ENCODE measurements at places on chromosomes 16 and 17.
A peak's percentile ranks its signal among the peaks of the same experiment; 100 is the strongest.

DNA sequence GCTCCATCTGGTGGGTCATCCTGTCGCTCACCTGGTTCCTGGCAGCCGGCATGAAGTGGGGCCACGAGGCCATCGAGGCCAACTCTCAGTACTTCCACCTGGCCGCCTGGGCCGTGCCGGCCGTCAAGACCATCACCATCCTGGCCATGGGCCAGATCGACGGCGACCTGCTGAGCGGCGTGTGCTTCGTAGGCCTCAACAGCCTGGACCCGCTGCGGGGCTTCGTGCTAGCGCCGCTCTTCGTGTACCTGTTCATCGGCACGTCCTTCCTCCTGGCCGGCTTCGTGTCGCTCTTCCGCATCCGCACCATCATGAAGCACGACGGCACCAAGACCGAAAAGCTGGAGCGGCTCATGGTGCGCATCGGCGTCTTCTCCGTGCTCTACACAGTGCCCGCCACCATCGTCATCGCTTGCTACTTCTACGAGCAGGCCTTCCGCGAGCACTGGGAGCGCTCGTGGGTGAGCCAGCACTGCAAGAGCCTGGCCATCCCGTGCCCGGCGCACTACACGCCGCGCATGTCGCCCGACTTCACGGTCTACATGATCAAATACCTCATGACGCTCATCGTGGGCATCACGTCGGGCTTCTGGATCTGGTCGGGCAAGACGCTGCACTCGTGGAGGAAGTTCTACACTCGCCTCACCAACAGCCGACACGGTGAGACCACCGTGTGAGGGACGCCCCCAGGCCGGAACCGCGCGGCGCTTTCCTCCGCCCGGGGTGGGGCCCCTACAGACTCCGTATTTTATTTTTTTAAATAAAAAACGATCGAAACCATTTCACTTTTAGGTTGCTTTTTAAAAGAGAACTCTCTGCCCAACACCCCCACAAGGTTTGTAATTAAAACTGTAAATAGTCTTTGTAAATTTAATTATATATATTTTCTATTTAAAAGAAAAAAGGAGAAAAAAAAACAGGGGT, 1.7 kb downstream of the FZD2 start:
- DNase-seq, result no peak

DNA sequence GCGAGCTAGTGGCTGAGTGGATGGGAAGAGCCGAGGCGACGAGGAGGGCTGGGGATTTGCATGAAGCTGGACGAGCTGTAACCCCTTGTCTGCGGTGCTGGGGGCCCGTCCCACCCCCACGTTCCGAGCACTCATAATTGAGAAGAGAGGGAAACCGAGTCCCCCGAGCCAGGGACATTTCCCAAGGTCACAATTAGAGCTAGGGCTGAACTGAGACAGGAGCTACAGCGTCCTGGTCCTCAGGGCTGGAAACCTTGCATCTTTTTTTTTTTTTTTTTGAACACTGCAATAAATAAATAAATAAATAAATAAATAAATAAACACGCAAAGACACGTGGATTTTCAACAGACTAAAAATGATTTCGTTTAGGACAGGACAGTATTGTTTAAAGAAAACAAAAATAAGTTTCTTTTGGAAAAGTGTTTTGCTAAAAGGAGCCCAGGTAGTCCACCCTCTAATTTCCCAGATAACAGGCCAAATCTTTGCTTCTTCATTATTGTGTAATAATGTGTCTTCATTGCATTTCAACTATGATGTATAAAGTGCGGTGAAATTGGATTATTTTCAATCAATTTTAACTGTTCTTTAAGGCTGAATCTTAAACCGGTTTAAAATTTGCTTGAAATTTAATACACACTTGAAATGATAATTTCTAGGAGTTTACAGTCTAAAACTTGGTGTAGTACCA, 992 bp downstream of the GDPD1 start:
- peak; percentile 63 for DNase-seq

- no peak for DNase-seq
These were observed 8.6 kb downstream of the CCDC102A start for GRCh38 chr16:57527610-57528360.

DNA sequence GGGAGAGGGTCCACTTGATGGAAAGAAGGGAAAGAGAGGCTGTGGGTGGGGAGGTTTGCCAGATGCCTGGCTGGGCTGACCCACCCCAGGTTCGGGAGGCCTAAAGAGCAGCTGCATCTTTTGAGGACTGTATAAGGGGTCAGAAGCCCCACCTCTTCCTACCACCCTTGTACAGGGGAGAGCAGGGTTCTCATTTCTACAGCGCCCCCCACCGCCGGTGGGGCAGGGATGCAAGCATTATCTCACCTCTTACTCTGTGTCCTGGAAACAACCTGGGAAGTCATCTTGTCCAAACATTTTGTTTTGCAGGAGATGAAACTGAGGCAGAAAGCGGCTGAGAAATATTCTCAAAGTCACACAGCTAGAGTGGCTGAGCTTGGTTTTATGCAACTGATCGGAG, 22.5 kb upstream of the CCDC182 start:
- DNase-seq, result no peak

DNA sequence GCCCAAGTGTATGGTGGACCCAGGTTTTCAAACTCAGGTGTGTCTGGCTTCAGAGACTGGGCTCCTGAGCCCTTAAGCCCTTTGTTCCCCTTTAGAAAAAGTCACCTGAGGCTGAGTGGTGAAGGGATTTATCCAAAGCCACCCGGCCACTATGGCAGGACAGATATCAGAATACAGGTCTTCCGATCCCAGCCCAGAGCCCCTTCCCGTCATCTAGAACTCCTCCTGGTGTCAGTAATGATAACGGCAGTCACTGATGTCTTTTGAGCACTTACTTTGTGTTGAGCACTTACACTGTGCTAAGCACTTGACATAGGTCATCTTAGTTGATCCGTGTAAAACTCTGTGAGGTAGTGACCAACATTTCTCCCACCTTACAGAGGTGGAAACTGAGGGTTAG, 16.6 kb downstream of the NOD2 start:
- DNase-seq, result no peak

- no peak for DNase-seq
These were observed 83.1 kb downstream of the NT5M start for GRCh38 chr17:17386094-17386800.

- peak; percentile 58 for DNase-seq
These were observed 646 bp downstream of the RABEP1 start for GRCh38 chr17:5282642-5283217.

GRCh38 chr17:35817196-35817595, 7.9 kb downstream of the TAF15 start:
- DNase-seq, result no peak

GRCh38 chr16:4572715-4573114, 16.6 kb downstream of the C16orf96 start:
- no peak for DNase-seq
